Esophagus squamous epithelium (tissue), 5 donors: ENCODE measurements at places on chromosomes 7 and 10.

GRCh38 chr7:105210721-105211205 is 178.0 kb downstream of the SRPK2 start:
- no peak for DNase-seq

GRCh38 chr7:91228327-91228726 is 35.9 kb upstream of the FZD1 start:
- no peak for DNase-seq

- DNase-seq: no peak
Observed at GRCh38 chr10:127145173-127145572, 51.2 kb downstream of the INSYN2A start.

DNA sequence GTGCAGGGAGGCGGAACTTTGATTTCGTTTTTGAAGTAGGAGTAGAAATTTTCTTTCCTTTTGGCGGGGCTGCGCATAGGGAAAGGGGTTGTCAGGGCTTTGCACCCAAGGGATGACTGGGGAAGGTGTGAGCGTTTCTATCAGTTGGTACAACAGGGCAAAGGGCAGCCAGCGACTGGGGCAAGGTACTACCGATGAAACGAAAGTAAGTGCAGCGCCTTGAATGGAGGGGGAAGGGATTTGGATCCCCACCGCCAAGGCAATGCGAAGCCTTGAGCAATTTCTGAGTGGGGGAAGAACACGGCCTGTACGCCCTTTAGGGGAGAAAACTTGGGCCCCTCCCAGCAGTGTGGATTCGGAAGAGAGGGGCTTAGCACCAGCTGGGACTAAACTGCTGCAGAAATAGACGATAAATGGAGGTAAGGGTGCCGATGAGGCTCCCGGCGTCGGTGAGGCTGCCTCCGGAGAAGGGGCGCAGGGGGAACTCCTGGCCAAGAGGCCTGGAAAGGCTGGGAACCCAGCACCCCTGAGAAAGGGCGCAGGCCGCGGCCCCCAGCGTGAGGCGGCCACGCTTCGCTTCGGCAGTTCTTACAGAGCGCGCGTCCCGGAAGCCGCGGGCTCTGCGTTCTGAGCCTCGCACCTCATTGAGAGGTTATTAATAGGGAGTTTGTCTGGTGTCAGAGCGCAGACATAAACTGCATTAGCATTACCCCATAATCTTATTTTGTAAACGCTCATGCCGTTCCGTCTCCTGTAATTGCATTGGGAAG is 10.0 kb upstream of the TLX1 start:
- no peak for DNase-seq
